NCI-H1105 treated with DMSO at 0.1 percent for 48 hours (cell line): ENCODE measurements at places on chromosomes 6 and 20.

DNA sequence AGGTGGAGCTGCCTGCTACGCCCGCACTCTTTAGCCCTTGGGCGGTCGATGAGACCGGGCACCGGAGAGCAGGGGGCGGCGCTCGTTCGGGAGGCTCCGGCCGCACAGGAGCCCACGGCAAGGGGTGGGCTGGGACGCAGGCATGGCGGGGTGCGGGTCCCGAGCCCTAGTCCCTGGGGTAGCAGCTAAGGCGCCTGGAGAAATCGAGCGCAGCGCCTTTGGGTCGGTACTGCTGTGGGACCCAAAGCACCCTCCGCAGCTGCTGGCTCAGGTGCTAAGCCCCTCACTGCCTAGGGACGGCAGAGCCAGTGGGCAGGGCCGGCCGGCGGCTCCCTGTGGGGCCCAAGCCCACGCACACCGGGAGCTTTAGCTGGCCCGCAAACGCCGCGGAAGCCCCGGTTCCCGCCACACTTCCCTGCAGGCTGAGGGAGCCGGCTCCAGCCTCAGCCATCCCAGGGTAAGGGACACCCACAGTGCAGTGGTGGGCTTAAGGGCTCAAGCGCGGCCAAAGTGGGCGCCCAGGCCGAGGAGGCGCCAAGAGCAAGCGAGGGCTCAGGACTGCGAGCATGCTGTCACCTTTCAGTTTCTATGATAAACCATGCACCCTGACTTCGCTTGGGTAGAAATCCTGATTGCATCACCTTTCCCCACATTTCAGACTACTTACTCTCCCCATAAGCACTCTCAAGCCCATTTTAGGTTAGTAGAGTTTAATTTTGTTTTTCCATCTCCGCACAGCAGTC lies 52.0 kb downstream of the MYLIP start:
- no peak for DNase-seq

DNA sequence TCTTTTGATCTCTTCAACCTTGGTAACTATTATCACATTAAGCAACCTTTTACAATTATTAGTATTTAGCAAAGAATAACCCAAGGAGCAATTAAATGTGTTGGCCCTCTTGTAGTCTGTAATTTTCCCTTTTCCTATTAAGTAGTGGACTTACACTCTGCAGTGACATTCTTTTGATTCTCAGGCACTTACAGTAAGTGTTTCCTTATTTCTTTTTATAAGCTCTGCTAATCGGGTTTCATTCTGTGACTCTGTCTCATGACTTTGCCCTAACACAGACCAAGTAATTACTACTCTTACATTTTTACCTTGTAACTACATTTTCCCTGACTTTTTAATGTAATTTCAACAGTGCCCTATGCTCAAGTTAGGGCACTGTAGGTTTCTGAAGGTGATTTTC lies 104.0 kb upstream of the EPHA7 start:
- DNase-seq = peak; percentile 29

- DNase-seq = no peak
Measured at GRCh38 chr20:9628141-9628540, 113.8 kb downstream of the LAMP5 start.

DNA sequence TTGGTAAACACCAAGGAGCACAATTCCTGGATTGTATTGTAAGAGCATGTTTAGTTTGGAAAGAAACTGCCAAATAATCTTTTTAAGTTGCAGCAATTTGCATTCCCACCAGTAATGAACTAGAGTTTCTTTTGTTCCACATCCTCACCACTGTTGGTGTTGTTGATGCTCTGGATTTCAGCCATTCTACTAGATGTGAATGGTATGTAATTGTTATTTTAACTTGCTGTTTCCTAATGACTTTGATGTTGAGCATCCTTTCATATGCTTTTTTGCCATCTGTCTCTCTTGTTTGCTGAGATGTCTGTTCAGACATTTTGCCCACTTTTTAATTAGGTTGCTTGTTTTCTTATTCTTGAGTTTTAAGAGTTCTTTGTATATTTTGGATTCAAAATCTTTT lies 1654.1 kb downstream of the GRIK2 start:
- no peak for DNase-seq
